GM19239 (cell line): ENCODE measurements at places on chromosomes 12 and 14.

DNA sequence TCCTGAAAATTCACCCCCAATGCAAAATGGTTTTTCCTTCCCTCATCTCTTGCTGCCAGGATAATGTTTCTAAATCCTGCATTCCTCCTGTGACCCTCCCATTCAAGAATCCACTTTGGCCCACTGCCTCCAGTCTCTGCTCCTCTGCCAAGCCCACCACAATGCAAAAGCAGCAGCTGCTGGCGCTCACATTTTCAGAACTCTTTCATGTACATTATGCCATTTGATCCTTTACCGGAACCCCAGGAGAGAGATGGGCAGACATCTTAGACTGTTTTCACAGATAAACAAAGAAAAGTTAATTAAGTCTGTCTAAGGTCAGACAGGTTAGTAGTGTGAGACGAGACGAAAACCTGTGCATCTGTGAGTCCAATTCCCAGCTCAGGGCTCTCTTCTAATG is 12.9 kb downstream of the LRIG3 start:
- DNase-seq: no peak

- no peak for DNase-seq
Measured at GRCh38 chr14:100033347-100034075, 31.7 kb upstream of the EVL start.

- no peak for DNase-seq
Measured at GRCh38 chr12:121025442-121026226, 9.3 kb upstream of the C12orf43 start.

- DNase-seq: no peak
Measured at GRCh38 chr14:58878439-58879139, 240.8 kb downstream of the DACT1 start.

DNA sequence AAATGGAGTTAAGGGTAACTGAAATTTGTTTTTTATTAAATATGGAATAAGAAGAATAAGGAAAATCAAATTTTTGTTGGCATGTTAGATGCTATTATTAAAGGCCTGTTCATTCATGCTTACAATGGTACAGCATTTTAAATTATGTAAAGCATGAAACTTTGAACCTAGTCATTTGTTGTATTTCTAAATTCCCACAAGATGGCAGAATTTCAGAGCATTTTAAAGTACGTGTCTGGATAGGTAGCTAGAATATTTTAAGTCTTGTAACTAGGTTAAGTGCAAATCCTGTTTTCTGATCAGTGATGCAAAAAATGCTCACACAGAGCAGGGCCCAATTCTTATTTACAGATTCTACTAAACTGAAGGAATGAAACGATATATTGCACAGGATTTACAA is 585.6 kb upstream of the MIS18BP1 start:
- DNase-seq: no peak

- no peak for DNase-seq
Measured at GRCh38 chr12:68954811-68955210, 21.8 kb upstream of the CPM start.

DNA sequence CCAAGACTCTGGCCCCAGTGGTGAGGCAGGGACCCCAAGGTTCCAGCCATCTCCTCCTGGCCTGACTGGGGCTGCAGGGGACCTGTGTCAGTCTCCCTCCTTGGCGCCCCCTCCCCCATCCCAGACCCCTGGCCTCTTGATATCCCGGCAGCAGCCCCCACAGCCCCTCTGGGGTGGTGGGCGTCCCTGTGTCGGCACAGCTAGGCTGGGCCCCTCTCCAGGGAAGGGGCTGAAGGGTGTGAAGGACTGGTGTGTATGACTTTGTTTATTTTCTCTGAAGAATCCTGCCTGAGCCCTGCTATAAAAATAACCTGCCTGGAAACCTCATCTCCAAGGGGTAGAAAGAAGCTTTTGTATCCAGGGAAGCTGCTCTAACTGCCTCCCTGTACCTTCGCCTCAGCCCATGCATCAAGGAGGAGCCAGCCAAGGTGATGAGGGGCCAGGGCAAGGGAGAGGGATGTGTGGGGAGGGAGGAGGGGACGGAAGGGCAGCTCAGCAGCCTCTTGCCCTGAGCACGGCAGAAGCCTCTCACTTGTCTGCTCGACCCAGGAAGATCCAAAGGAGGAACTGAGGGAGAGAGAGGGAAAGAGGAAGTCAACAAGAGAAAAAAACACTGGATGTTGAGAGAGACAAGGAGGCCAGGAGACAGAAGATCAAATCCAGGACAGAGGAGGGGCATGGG is 25.4 kb upstream of the COL2A1 start:
- DNase-seq: no peak

DNA sequence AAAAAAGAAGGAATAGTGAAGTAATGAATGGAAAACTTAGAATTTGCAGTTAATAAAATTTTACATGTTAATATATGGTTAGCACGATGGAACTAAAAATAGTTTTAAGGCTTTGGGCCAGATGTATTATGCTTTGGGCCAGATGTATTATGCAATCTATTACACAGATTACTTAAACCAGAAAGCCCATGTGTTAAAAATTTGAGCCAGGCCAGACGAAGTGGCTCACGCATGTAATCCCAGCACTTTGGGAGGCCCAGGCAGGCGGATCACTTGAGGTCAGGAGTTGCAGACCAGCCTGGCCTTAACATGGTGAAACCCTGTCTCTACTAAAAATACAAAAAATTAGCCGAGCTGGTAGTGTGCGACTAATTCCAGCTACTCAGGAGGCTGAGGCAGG is 17.2 kb downstream of the IFT81 start:
- DNase-seq: no peak

GRCh38 chr14:70514168-70515069 is 20.4 kb downstream of the ADAM20 start:
- DNase-seq: no peak

GRCh38 chr12:38629064-38629463 is 276.3 kb downstream of the CPNE8 start:
- DNase-seq: no peak

- DNase-seq: no peak
Measured at GRCh38 chr12:131063960-131064359, 110.3 kb downstream of the ADGRD1 start.

- no peak for DNase-seq
Measured at GRCh38 chr14:27387463-27387862, 789.6 kb upstream of the NOVA1 start.

GRCh38 chr12:98990648-98991047 is 345.6 kb downstream of the APAF1 start:
- no peak for DNase-seq

DNA sequence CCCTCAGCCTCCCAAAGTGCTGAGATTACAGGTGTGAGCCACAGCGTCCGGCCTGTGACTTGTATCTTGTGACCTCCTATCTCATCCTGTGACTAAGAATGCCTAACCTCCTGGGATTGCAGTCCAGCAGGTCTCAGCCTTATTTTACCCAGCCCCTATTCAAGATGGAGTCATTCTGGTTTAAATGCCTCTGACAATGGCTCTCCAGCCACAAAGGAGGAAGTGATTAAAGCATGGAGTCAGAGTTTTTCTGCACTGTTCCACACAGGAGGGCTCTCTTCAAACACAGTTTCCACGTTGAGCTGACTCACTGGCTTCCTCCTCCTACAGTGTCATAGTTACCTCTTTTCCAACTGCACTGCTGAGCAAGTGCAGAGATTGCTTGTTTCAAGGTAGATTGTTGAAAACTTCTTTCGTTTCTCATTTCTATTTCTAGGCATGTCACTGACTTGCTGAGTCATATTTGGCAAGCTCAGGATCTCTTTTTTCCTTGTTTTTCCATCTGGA is 383.8 kb downstream of the PCNX1 start:
- peak; percentile 27 for DNase-seq

DNA sequence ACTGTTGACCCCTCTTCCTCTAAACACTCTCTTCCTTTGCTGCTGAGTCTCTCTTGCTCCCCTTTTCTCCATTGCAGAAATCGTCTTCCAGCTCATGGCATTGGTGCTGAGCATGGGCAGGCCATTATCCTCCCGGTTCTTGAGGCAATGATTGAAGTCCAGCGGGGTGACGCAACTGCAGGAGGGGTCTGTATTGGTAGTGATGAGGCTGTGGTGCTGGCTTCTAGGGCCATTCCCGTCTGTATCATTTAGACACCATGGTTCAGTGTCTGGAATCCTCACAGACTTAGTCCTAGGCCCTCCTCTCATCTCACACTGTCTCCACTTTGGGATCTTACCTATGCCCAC is 720 bp upstream of the SLC22A17 start:
- DNase-seq: no peak

- no peak for DNase-seq
Measured at GRCh38 chr12:88952562-88952942, 372.3 kb upstream of the KITLG start.

- DNase-seq: no peak
Measured at GRCh38 chr12:55610598-55610997, 26.1 kb upstream of the OR10P1 start.

DNA sequence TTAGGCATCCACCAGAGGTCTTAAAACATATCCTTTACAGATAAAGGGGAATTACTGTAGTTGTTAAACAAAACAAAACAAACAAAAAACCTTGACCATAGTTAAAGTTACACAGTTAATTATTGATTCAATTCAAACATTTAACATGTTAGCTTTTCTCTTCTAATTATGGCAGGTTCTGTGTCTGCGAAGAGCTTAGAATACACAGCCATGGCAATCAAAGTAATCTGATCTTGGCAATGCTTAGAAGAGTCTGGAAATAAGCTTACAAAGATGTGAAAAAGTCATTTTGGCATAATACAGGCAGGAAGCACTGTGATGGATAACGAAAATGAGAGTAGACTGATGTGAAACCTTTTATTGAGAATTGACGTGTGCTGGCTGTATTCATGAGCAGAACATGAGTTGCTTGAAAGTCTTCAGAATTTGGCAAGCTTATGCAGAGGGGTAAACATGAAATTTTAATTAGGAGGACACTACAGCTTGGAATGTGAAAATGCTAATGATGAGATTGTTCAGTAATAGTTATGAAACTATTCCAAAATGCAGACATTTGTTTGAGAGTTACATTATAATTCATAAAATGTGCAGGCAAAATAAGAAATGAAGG is 629.6 kb downstream of the FSCB start:
- no peak for DNase-seq

DNA sequence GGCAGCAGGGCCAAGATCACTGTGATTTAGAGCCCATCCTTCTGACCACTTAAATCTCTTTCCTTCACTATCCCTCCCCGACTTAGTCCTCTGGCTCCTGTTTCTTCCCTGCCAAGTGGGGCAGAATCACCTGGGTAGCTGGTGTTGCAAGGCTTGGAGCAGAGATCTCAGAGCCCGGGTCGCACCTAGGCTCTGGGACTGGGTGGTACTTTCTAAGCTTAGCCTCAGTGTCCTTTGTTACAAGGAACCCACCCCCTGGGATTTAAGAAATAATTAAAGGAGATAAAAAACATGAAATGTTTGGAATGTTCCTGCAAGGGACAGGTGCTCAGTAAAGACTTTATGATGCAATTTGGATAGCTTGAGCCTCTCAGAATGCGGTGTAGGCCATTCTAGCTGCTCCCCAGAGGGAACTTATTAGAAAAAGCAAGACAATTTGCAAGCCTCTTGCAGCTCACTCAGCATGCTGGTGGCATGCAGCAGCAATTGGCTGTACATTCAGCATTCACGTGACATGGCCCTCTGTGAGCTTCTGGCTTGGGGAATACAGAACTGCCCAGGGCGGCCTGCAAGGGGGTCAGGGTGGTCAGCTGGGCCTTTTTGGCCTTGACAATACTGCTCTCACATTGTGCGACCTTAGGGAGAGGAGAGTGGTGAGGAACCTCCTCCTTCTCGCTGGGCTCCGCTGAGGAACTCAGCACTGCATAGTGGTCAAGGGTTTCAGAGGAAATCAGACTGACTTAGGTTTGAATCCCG is 16.8 kb downstream of the C14orf132 start:
- DNase-seq: no peak

GRCh38 chr12:105406497-105406896 is 76.0 kb downstream of the C12orf75 start:
- no peak for DNase-seq

DNA sequence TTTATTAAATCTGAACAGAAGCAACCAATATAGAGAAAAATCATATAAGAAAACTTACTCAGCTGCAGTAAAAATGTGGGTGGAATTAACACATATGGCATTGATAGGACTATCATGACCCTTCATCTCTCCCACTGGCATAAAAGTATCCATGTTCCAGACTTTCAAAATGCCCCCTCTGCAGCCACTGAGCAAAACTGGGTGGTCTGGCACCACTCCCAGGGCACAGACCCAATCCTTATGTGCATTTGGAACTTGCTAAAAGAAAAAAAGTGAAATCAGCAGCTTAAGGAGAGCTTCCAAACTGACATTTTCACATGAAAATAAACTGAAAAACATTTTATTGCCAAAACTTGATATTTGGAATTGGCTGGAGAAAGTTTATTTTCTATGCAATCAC is 141.5 kb downstream of the KIF21A start:
- DNase-seq: no peak

DNA sequence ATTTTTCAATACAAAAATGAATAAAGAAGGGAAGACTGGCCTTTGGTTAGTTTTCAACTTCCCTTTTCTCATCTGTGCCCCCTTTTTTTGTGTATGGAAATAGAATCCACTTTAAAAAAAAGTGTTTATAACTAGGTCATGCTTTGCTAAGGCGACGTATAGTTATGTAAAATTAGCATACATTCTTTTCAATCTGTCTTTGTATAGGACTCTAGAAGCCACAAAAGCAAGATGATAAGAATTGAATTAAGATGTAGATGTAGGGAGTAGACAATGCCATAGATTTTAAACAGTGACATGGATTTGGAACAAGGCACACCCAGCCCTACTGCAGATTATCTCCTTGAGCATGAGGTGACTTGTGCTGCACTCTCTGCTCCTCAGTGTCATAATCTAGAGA is 354.3 kb downstream of the TMTC2 start:
- no peak for DNase-seq

GRCh38 chr12:6943389-6943721 is 261 bp upstream of the RNU7-1 start:
- DNase-seq: peak; percentile 92

DNA sequence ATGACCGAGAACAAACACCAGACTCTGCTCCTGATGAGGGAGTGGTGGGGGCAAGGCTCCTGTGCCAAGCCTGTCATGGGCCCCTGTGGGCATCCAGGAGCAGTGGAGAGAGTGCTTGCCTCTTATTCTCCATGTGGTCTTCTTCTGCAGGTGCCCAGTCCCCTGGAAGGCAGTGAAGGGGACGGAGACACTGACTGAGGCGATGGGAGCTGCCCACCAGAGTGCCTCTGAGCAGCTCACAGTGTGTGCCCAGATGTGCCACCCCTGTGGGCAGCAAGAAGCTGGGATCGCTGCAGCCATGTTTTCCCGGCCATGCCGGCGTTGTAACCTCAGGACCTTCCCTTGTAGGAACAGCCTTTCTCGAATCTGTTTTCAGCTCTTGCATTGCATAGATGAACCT is 6.4 kb upstream of the EP400 start:
- no peak for DNase-seq

DNA sequence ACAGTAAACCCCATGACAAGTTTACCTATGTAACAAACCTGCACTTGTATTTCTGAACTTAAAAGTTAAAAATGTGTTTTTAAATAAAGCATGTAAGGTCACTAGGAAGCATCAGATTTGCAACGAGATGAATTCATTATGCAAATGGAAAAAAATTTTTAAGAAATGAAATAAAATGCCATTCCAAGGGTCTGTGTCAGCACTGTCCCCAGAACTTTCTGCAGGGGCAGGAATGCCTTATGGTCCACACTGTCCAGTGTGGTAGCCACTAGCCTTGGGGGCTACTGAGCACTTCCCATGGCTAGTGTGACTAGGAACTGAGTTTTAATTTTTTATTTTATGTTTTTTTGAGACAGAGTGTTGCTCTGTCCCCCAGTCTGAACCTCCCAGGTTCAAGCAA is 49.2 kb downstream of the HSP90AA1 start:
- DNase-seq: no peak
